Progenitor cell of endocrine pancreas (in vitro differentiated cells): ENCODE measurements at places on chromosomes 11 and 22. TPM values are rescaled to one million over a fixed set of nuclear protein-coding genes. Genes with fewer than 3 reads are reported as not detected.

- no peak overlapping the region for H3K4me3 ChIP-seq
- no peaks in the 10 kb centered on the region for H3K4me1 ChIP-seq
- H3K27ac ChIP-seq = no peak overlapping the region
- H3K27me3 ChIP-seq = peaks cover 18% of the 10 kb centered on the region
- H3K36me3 ChIP-seq = no peaks in the 10 kb centered on the region
- DNase-seq = no peak
These were observed 17.6 kb downstream of the CHST1 start for GRCh38 chr11:45647786-45648185.

GRCh38 chr11:70816156-70816678 is 417.9 kb downstream of the CTTN start:
- H3K36me3 ChIP-seq = peaks cover 10% of the 10 kb centered on the region
- H3K27ac ChIP-seq = no peak overlapping the region
- no peaks in the 10 kb centered on the region for H3K4me1 ChIP-seq
- no peak for DNase-seq
- H3K27me3 ChIP-seq = no peaks in the 10 kb centered on the region
- H3K4me3 ChIP-seq = no peak overlapping the region

DNA sequence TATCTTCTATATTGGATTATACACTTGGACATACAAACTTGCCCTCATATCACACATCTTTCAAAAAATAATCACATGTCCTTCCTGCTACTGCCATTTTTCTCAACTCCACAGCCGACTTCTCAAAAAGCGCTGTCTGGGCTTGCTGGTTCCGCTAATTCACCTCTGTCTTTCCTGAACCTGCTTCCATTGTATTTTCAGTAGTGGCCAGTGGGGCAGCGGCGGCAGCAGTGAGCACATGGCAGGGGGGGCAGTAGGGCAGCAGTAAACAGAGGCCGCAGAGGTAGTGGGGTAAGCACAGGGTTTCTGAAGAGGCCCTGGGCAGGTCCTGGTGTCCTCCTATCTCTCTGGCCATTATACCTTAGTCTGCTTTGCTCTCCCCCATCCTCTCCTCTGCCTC is 126.3 kb downstream of the RRAS2 start:
- peaks cover 50% of the 10 kb centered on the region for H3K27me3 ChIP-seq
- no peaks in the 10 kb centered on the region for H3K36me3 ChIP-seq
- H3K27ac ChIP-seq = no peak overlapping the region
- no peak overlapping the region for H3K4me3 ChIP-seq
- H3K4me1 ChIP-seq = no peaks in the 10 kb centered on the region
- DNase-seq = no peak

- no peak overlapping the region for H3K27ac ChIP-seq
- no peak for DNase-seq
- H3K27me3 ChIP-seq = peaks cover 4% of the 10 kb centered on the region
- no peaks in the 10 kb centered on the region for H3K4me1 ChIP-seq
These were observed 68.1 kb downstream of the LRRC32 start for GRCh38 chr11:76602431-76602861.

GRCh38 chr11:14577835-14578529 is 57.8 kb upstream of the PSMA1 start:
- no peak overlapping the region for H3K4me3 ChIP-seq
- peaks cover 4% of the 10 kb centered on the region for H3K4me1 ChIP-seq
- DNase-seq = no peak
- H3K27ac ChIP-seq = no peak overlapping the region
- peaks cover 17% of the 10 kb centered on the region for H3K36me3 ChIP-seq

GRCh38 chr11:16226245-16226644 is 130.1 kb downstream of the SOX6 start:
- H3K27me3 ChIP-seq = peaks cover 6% of the 10 kb centered on the region
- H3K4me3 ChIP-seq = no peak overlapping the region
- DNase-seq = no peak
- H3K27ac ChIP-seq = no peak overlapping the region
- no peaks in the 10 kb centered on the region for H3K36me3 ChIP-seq

Gene OR51E2
- total RNA-seq = not detected in 2 replicates
